ENCODE measurements at places on chromosomes 5 and 9.

GRCh38 chr5:105504-106070, 13.6 kb downstream of the PLEKHG4B start:
- no peak for DNase-seq

DNA sequence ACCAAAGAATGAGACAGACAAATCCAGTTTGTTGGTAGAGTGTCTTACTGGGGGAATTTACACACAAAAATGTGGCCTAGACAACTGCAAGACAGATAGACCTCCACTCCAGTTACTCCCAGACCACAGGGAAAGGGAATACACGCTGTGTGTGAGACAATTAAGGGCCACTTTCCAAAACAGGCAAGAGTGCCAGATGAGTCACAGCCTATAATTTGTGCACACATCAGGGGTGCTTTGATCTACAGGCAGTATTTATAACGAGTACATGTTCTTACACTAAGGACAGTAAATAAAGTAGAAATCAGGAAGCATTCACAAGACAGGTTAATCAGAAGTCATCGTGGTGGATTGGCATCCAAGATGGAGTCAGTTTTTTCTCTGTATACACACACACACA, 114.8 kb downstream of the ZNF622 start:
- no peak for DNase-seq

DNA sequence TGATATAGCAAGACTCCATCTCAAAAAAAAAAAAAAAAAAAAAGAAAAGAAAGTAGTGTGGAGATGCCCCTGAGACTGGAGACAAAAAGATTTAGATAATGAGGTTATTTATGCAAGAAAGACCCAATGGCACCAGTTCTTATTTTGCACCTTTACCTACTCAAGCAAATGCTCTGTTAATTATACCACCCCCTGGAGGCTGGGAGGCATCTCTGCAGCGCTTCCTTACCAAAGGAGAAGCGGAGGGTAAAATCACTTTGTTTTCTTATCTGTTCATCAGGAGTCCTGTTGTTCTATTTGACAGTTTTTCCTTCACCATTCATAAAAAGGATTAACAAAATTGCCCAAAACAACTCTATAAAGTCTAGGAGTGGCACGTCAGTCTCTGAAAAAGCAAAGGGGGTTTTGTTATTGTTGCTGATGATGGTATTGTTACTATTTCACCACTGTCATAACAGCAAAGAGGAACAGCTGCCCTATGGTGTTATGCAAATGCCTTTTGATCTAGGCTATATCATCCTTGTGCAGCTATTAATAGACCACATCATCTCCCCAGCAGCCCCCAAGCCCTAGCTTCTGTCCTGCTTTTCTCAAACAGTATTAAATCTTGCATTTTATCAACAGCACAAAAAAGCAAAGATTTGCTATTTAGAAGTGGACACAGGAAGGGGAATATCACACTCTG, 174.0 kb downstream of the PALM2AKAP2 start:
- no peak for DNase-seq

GRCh38 chr9:21810388-21810787, 8.0 kb downstream of the MTAP start:
- DNase-seq, result no peak

DNA sequence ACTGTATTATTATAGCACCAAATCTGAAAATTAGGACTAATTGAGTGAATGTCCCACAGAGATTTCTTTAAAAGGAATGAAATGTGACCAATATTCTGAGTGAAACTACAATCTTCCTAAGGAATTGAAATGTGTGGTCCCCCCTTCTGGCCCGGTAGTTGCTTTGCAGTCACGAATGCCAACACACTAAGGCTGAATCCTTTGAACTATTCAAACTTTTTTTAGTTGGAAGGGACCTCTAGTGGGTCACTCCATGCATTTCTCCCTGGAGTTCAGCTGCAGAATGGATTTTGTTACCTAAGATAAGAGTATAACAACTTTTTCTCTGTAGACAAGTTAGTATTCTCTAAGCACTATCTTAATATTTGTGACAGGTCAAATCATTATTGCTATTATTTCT, 2.8 kb downstream of the CDH6 start:
- peak; percentile 21 for DNase-seq

- DNase-seq, result no peak
These were observed 45.3 kb upstream of the SIL1 start for GRCh38 chr5:139243425-139243970.
